ENCODE measurements at places on chromosomes 11 and 22.

- DNase-seq, result no peak
These were observed 14.1 kb upstream of the TMA7B start for GRCh38 chr22:39946126-39946502.

- no peak for DNase-seq
These were observed 2.0 kb downstream of the MYH9 start for GRCh38 chr22:36385491-36386350.

- DNase-seq, result no peak
These were observed 37.9 kb downstream of the MUC2 start for GRCh38 chr11:1112351-1113191.

DNA sequence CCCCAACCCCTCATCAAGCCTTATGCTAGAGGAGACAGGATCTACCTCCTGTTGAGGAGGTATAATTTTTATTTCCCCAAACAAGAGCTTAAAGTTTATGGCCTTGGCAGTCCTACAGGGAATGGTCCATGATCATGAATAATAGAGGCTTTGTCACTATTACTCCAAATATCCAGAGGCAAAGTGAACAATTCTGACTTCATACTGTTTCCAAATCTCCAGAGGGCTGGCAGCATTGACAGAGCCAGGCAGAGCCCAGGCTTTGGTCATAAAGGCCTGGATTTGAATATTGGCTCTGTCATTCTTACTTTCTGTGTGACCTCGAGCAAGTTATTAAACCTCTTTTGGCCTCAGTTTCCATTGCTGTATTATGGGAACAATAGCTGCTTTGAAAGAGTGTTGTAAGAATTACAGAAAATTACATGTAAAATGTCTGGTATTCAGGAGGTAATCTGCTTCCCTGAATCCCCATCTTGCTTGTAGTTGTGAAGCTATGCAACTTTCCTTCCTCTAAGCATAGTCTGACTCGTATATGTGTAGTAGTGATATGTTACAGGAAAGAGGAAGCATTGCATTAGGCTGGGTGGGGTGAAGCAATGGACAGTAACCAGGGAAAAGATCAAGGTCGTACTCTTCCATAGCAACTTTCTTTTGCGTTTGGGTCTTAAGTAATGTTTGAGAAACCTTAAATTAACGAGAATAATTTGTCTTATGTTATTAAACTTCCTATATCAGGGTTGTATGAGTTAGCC is 88.8 kb downstream of the CD44 start:
- DNase-seq, result no peak

DNA sequence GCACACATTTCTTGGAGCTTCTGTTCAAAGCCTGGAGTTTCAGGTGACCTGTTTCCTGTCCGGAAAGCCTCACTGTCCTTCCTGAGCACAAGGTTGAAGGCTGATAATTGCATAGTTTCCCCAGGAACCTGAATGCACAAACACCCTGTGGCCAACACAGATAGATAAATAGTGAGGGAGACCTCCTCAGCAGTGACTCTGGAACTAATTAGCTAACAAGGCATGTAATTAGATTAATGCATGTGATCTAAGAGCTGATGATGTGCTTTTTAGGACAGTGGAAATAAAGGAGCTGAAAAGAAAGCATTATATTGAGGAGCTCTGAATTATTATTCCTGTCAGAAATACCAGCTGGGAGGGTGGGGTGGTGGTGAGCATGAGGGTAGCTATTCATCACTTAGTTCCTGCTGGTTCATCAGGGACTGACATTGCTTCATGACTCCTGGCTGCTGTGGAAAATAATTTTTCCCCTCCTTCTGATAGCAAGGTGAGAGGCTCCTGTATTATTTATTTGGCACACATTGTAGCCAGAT is 101.1 kb downstream of the NELL1 start:
- no peak for DNase-seq
